H7 (cell line): ENCODE measurements at places on chromosomes 5 and 9.

DNA sequence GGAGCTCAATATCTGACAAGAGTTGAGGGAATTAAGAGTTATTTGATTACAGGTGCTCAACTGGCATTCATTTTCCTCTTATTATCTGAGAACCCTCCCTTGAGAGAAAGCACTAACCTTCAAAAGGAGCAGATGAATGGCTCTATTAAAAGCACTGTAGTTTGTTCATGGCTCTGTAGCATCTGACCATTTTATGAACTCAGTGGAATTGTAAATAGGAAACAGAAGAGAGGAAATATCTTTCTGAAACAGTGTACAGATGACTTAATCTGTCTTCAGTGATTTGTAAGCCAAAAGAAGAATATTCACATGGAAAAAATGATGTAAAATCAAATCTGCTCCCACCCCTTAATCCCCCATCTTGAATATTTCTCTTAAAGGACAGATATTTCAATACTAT lies 810.4 kb upstream of the GRAMD2B start:
- no peak for DNase-seq

DNA sequence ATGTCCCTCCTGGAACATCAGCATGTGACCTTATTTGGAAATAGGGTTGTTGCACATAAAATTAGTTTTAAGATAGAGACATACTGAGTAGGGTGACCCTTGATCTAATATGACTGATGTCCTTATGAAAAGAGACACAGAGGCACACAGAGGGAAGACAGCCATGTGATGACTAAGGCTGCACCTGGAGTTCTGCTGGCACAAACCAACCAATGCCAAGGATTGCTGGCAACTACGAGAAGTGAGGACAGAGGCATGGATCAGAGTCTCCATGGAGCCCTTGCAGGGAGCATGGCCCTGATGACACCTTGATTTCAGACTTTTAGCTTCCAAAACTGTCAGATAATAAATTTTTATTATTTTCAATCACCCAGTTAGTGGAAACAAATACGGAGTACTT lies 101.9 kb downstream of the FBXL7 start:
- DNase-seq: no peak

DNA sequence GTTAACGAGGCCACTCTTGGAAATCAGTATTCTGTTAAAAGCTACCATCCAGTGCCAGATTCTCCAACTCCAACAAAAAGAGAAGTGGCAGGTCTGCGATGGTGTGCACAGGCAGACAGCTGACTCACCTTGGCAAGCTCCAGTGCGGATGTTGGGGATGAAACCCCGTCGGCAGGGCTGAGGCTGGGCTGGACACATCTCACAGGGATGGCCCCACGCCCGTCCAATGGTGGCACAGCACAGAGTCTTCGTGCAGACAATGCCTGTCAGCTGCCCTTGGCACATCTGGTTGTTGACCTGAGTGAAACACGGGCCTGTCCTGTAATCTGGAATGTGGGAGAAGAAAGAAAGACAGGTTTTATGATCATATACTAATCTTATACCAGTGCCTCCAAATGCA lies 73.4 kb downstream of the FBN2 start:
- DNase-seq: no peak

- peak; percentile 52 for DNase-seq
Observed at GRCh38 chr5:77849308-77849900, 73.3 kb upstream of the TBCA start.

DNA sequence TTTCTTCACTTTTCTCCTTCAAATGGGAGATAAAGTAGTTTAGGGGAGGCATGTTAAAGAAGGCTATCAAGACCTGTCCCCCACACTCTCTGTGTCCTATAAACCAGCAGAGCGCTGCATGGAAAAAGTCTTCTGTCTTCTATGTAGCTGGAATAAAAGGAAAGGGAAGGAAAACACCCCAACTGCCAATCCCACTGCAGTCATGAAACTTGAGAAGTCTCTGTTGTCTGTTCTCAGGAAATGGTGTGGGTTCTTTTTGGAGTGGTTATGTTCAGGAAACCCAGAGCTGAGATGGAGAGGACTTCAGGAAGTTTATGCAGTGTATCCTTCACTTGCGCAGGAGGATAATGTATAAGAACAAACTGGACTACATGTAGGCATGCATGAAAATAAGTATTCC lies 274.3 kb downstream of the GAS1 start:
- no peak for DNase-seq

- DNase-seq: no peak
Observed at GRCh38 chr5:126871441-126871840, 94.5 kb downstream of the LMNB1 start.

DNA sequence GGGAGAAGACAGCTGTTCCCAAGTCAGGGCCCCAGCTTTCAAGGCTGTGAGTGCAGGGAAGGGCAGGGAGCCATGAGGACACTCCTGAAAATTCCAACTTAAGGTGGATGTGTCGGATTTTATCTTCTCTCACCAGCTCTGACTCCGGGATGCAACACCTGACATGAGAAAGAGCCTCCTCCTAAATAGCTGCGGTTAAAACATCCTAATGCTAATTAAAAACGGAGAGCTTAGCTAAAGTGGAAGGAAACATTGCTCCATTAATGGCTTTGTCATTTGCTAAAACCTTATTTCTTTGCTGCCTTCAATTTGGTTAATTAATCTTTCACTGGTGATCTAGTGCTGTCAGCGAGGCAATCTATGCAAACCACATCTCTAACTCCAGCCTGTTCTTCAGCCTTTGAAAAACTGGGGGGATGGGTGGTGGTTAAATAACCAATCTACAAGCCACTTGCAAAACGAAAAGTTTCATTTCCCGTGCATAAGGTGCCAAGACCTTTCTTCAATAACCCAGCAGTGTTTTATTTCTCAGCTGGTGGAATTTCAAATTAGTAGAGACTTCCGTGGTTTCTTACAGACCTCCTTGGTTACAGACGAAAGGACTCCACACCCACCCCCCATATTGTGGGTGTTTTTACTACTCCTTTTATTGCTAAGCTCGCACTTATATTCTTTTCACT lies 379.6 kb downstream of the MLLT3 start:
- DNase-seq: no peak

GRCh38 chr5:129079496-129079895 lies 15.1 kb upstream of the ISOC1 start:
- DNase-seq: no peak

DNA sequence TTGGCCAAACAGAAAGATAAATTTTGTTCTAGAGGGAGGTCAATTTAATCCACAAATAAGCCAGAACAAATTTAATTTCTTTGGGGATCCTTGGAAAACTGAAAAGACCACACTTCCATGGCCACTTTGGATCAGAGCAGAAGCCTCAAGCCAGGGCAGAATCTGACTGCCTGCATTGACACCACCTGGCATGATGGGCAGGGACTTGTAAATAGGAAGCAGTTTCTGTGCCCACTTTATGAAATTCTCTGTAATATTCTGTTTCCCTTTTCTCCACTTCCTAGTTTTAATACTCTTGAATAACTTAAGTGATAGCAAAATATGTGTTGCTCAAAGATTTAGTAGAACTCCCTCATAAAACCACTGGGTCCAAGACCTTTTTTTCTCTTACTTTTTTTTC lies 6.7 kb upstream of the TMEM252 start:
- DNase-seq: no peak
